Esophagus squamous epithelium (tissue), 5 donors: ENCODE measurements at places on chromosomes 5 and 9.

GRCh38 chr5:16701134-16702099 is 84.6 kb upstream of the RETREG1 start:
- no peak for DNase-seq

DNA sequence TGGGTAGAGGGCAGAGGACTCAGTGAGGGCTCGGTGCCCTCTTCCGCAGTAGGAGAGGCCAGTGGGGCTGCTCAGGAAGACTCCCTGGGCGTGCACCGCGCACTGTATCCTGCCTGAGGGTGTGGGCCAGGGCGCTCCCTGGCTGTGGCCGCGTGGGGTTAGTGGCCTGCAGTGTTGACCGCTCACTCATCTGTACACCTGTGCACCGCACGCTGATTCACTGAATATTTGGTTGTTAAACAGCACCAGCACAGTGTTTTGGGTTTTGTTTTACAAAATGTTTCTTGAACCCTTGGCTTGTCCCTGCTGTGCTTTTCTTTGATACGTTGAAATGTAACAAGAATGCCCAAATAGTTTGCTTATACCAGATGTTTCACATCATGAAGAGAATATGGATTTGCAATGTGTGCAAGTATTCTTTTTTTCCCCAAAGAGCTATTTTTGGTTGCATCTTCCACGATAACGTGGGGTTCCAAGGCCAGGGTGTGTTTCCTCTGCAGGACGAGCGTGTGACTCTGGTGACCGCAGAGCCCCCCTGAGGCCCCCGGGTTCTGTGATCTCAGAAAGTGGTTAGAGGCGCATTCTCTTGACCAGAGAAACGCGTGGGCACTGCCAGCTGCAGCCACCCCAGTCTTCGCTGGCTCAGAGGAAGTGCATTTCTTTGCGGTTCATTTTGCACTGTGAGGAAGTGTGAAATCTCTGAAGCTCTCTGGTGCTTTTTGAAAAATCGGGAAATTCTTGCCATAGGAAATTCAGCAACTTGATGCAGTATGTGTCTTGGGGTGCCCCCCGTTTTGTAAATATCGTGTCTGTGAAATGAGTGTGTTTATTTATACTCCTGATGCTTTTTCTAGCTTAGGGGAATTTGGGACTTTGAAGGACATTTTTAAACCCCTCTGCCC is 46.9 kb downstream of the AHRR start:
- no peak for DNase-seq

DNA sequence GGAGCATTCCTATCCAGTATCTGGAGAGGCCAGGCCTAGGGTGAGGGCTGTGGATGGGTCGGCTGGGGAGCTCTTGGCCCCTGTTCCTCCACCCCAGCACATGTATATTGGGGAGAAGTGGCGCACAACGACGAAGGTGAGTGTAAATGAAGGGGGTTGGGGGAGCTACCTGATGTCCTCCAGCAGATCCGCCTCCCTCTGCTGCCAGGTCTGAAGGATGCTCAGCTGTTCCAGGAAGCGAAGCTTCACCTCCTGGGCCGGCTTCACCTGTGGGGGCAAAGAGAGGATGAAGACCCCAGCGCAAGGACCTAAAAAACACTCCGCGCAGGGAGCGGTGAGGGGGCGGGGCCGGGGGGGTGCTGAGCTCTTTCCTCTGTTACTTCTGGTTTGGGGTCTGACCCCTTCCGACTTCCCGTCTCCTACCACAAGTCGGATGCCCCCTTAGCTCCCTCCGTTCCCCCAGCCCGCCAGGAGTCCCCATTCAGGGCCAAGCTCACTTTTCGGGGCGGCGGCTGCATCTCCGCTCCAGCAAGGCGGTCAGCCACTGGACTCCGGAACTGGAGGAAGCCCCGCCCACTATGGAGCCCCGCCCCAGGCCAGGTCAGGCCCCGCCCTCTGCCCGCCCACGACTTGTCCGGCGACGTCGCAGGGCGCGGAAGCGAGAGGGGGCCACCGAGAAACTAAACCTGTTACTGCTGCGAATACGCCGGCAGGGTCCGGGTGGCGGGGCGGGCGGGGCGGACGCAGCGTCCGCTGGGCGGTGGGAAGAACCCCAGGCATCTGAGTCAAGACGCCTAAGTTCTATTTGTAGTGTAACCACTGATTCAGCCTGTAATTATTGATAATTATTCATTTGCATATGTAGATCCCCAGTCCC is at the start of gene FCHSD1:
Gene FCHSD1 (minus strand): TSS at position 568 of the 877 bp plus-strand sequence. CDS start 50 bp downstream, at position 518.
- peak; percentile 43 for DNase-seq

DNA sequence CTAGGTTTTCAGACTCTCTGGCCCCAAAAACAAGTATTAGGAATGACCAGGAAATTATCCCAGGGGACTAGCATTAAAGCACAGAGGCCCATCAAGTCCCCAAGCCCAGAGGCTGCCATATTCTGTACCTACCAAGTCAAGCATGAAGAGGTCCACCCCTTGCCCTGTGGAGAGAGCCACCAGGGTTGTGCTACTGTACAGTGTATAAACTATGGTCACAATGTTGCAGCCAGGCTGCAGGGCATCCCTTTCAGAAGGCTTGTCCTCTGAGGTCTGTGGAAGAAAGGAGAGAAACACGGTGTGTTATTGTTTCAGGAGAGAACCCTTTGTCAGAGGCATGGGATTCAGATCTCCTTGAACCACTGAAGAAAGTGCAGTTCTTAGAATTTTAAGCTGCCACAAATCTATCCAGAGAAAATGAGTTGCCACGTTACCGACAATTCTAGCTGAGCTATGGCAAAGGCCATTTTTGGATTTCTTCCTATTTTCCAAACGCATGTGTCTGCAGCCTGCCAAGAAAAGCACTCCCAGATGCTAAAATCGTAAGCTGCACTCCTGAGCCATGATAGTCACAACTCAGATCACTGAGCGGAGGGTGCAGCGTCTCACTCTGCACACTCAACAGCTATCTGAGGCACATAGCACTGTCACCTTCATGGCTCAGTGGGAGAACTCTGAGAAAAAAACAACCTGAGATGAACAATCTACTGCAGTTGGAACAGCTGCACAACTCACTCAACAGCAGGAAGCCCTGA is 45.5 kb upstream of the SPATA31E1 start:
- no peak for DNase-seq

DNA sequence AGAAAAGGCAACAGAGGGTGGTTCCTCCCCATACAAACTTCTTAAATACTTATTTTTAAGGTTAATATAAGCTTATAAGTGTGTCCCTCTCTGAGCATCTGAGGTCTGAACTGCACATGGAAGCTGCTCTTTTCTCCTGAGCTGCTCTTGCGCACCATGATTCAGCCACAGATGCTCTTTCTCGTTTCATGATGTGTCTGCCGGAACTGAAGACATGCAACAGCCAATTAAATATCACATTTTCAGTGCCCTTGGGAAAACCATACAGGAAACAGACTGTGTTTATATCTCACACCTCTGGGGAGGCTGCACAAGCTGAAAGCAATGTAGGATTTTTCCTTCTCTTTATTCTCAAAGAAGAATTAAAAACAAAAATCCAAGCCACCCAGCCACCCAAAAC is 96.8 kb upstream of the NREP start:
- no peak for DNase-seq

GRCh38 chr9:124108216-124108615 is 96.6 kb downstream of the LHX2 start:
- no peak for DNase-seq

DNA sequence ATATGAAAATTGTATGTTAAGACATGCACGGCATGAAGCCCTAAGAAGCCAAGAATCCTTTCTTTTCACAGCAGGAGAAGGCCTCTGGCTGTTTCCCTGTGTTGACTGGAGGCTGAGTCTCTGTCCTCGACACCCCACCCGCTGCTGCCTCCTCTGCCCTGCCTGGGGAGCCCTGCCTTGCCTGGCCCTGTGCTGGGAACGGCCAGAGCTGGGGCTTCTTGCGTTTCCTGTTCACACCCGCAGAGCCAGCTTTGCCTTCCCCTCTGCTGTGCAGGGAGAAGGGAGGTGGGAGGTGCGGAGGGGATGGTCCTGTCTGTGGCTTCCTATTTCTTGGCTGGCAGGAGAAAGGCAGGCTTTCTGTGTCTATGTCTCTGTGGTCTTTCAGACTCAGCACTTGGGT is 6.9 kb upstream of the GMCL2 start:
- DNase-seq, result no peak

GRCh38 chr5:160272264-160272663 is 40.1 kb downstream of the CCNJL start:
- no peak for DNase-seq

- DNase-seq, result no peak
Observed at GRCh38 chr5:59503220-59503619, 390.3 kb downstream of the PDE4D start.

- no peak for DNase-seq
Observed at GRCh38 chr5:132456296-132456986, 34.1 kb downstream of the IRF1 start.

DNA sequence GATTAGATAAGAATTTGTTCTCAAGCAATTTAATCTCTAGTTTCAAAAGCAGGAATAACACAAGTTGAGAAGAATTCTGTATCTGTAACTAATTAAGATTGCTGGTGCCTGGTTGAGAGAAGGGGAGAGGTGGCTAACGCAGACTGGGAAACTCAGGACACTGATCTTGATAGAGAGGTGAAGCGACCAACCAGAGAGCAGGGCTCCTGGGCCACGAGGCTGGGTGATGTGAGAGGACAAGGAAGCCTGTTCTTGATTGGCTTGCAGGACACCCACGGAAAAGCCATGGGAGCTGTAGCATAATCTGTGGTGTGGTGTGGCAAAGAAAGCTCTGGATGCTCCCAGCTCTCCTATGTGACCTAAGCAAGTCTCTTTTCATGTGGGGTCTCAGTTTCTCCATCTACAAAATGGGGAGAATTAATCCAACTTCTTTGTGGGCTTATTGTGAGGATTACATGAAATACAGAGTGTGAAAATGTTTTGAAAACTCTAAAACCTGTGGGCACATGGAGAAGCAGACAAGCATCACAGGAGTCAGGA is 594.1 kb upstream of the BRINP1 start:
- no peak for DNase-seq

GRCh38 chr5:62268234-62268633 is 37.8 kb upstream of the KIF2A start:
- DNase-seq, result no peak

- no peak for DNase-seq
Observed at GRCh38 chr5:13250464-13251291, 693.8 kb downstream of the DNAH5 start.

GRCh38 chr9:80125731-80126264 is 554.0 kb downstream of the TLE4 start:
- DNase-seq, result no peak

DNA sequence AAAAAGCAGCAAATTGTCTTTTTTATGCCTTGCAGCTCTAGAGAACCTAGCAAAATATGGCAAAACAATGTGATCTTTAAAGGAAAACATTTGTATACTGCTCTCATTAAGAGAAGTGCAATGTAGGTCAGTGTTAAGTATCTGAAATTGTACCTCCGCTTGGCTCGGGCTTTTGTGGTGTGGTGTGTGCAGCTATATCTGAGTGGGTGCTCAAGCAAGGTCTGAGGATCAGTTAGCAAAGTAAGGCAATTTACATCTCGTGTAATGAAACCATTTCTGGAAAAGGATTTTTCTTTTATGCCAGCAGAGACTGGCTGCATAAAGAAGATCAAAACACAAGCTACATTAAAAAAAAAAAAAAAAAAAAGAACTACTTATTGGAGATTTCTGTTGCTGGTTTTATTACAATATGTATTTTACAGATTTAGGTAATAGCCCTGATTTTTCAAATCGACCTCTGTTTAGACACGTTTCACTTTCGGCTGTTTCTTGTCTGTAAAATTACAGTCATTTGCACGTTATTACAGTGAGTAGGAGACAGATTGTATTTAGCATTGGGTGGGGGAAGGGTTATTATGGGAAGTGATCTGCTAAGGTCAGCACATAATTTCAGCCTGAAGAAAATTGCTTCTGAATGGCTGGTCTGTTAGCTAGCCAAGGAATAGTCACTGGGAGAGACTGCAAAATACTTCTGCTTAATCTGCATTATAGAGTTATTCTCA is 7.9 kb upstream of the ZNF608 start:
- DNase-seq, result no peak

DNA sequence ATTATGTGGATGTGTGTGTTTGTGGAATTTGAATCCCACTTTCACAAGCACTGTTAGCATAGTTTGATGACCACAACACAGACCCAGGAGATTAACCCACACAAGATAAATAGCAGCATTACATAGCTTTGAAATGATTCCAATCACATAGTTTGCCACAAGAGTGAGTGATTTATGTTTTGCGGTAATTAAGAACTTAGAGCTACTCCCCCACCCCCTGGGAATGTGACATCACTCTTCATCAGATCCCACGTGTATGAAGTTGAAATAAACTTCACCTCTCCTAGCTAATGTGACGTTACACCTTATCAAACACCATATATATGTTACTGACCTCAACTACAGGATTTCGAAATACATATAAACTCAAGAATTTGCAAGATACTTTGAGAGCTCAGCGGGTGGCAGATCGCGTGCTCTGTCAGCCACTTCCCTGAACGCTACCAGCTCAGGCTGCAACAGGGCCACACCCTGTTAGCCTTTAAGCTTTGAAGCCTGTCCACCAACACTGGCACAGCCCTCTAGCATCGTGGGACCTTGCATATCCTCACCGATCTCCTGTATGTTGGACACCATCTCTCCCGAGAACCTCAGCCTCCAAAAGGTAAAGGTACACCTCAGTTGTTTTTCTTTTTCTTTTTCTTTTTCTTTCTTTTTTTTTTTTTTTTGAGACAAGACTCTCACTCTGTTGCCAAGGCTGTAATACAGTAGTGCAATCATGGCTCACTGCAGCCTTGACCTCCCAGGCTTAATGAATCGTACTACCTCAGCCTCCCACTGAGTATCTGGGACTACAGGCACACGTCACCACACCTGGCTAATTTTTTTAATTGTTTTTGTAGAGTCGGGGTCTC is 1.7 kb upstream of the AGTPBP1 start:
- no peak for DNase-seq

- no peak for DNase-seq
Observed at GRCh38 chr5:170137694-170138214, 32.1 kb downstream of the FOXI1 start.

DNA sequence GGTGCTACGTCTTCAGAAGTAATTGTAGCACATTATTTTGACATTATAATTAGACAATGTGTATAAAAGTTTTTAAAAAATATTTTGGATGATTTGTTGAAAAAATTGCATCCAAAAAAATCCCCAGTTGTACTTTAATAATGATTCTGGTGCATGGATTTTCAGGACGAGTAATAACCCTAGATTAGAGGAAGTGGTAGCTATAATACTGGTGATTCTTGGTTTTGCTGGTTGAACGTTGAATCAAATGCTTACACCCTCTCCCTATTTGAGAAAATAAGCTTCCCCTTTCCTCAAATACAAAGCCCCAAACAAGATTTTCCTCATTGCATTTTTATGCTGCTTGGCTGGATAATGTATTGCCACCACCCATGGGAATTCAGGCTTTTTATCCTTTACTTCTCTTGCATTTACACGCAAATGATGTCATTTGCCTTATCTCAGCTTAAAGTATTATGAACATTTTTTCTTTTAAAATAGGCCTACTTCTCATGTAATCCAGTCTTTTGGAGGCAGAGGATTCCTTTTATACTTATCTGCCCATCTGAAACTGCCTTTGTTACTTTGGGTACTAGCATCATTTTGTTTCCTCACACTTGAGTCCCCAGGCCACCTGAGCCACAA is 86.3 kb downstream of the UBE2R2 start:
- DNase-seq, result no peak

GRCh38 chr5:60719329-60719728 is 19.4 kb upstream of the DEPDC1B start:
- DNase-seq, result no peak

- no peak for DNase-seq
Observed at GRCh38 chr9:120692901-120693699, 21.2 kb downstream of the MEGF9 start.
